ENCODE measurements at places on chromosomes 12 and 14.
A peak's percentile ranks its signal among the peaks of the same experiment; 100 is the strongest.

GRCh38 chr12:91601054-91601453, 418.4 kb upstream of the DCN start:
- no peak for DNase-seq

GRCh38 chr12:68352067-68352466, 19.9 kb upstream of the MDM1 start:
- DNase-seq, result peak; percentile 61

DNA sequence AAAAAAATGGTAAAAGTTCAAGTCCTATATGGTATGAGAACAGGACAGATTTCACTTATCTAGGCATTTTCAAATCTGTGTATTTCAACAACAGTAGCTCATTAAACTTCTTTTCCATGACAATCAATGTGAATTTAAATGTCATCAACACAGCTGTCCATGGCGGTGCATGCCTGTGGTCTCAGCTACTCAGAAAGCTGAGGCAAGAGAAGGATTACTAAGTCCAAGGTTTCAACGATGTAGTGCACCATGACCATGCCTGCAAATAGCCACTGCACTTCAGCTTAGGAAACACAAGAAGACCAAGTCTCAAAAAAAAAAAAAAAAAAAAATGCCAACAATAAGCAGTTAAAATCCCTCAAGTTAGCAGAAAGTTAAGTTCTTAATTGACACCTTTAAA, 214.6 kb downstream of the C12orf50 start:
- DNase-seq, result no peak

- DNase-seq, result no peak
Measured at GRCh38 chr12:112103758-112104503, 4.7 kb downstream of the NAA25 start.

DNA sequence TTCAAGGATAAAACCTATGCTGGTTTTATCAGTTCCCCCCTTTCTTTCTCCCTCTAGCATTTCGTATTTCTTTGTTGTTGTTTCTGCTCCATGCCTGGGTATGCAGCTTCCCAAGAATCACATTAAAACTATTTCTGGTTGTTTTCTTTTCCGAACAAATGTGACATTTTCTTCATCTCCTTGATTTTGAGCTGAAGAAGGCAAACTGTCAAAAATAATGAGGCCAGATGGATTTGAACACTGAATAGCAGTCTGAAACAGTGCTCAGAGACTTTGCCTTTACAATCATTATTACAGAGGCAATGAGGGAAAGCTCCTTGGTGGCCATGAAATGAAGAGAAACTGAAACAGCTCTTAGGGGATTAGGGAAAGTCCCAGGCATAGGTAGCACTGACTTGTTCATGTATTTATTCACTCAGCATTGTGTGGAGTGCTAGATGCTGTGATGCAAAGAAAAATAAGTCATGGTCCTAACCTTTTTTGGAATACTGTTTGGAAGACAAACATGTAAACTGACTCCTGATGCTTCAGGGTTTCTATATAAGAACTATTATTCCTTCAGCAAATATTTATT, 319.5 kb downstream of the FUT8 start:
- no peak for DNase-seq

DNA sequence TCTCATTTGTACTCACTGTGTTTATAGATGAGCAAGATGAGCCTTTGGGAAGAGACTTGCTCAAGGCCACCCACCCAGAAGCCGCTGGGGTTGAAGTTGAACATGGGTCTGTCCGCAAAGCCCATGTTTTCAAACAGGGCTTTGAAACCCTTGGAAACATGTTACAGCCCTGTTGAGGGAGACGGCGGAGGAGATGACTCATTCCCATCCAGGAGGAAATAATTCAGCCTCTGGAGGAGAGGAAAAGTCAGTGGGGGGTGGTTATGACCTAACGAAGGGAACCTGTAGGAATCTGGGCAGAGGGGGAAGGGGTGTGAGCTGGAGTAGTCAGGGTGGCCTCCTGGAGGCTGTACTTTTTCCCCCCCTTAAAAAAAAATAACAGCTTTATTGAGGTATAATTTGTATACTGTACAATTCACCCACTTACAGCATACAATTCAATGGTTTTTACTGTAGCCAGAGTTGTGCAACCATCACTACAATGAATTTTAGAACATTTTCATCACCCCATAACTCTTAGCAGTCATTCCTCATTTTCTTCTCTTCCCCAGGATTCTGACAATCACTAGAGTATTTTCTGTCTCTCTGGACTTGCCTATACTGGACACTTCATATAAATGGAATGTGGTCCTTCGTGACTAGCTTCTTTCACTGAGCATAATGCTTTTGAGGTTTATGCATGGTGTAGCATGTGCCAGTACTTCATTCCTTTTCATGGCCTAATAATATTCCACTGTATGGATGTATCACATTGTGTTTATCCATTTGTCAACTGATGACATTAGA, 1.9 kb upstream of the RIN3 start:
- DNase-seq, result peak; percentile 97

DNA sequence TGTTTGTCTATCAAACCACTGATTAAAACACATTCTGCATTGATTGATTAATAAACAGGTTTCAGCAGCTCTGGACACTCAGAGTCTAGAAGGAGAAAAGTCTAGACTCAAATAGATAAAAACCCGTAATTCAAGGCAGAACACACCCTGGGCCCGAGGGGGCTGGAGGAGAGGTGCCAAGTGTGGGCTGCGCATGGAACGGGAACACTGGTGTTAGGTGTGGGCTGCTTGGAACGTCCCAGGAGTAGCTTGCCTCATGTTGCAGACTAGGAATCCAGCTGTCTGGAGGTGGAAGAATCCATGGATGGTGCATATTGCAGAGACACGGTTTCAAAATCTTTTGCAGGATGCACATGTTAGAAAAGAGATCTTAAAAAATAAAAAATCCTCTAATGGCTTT, 223.0 kb downstream of the APAF1 start:
- no peak for DNase-seq

- no peak for DNase-seq
Measured at GRCh38 chr12:104953323-104953722, 4.8 kb downstream of the SLC41A2 start.

- DNase-seq, result no peak
Measured at GRCh38 chr12:97322388-97322787, 140.2 kb upstream of the RMST start.

GRCh38 chr14:54920052-54920451, 17.4 kb upstream of the GCH1 start:
- no peak for DNase-seq

GRCh38 chr12:121918679-121919038, 267 bp downstream of the CFAP251 start:
- DNase-seq, result no peak

DNA sequence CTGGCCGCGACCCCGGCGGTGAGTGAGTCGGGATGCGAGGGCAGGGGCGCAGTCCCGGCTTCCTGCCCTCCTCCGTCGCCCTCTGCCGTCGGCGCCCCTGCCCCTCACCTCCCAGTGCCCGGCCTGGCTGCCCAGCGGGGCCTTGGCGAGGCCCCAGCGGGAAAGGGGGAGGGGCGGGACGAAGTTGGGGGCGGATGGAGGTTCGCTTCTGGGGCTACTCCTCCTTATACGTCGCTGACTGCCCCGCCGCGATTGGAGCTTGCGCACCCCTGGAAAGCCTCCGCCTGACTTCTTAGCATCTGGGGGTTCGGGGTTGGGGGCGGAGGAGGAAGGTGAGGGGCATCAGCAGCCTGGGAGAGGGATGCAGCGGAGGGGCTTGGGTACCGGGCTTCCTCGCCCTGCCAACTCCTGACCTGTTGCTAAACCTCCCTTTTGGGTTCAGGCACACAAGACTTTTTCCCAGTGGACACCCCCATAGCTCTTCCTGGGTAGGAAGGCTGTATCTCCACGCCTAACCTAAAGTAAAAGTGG, 406 bp downstream of the TMEM263 start:
- peak; percentile 74 for DNase-seq

GRCh38 chr12:38543151-38543550, 226.6 kb downstream of the ALG10B start:
- no peak for DNase-seq

DNA sequence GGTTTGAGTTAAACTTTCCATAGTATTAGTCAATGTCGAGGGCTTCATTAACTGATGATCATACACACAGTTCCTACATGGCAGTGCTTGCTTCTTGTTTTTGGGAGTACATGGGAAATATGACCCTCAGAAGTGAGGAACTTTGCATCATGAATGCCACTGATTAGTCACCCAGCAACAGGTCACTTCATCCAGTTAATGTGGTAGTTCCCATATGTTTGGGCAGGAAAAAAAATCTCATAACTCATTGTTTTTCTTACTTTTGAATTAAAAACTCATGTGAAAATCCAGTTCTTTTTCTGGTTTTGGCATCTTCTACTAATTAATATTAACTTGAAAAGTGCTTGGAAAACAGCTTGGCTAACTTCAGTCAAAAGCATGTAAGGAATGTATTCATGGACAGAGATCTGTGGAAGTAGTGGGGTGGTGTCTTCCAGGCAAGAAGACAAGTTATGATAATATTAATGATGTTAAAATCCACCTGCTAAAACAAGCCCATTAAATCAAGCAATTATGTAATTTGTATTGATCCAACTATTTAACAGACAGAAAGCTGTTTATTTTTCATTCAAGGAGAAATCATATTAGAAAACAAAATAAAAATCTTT, 309.1 kb upstream of the NAV3 start:
- DNase-seq, result peak; percentile 0

- peak; percentile 99 for DNase-seq
Measured at GRCh38 chr12:95646781-95647190, 95.5 kb upstream of the USP44 start.

DNA sequence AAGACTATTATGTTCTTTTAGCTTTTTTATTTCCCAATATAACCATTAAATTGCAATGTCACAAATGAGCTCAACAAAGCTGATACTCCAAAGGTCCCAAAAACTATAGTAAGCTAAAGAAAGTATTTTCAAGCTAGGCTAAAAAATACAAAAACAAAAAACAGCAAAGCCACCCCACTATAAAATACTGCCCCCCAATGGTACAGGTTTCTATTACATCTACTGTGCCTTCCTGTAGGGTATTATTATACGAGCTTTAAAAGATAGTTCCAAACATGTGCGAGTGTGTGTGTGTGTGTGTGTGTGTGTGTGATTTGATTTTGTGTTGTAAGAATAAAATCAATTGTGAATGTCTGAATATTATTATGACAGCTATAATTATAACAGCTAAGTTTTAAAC, 1.1 kb downstream of the IFNG start:
- peak; percentile 12 for DNase-seq

DNA sequence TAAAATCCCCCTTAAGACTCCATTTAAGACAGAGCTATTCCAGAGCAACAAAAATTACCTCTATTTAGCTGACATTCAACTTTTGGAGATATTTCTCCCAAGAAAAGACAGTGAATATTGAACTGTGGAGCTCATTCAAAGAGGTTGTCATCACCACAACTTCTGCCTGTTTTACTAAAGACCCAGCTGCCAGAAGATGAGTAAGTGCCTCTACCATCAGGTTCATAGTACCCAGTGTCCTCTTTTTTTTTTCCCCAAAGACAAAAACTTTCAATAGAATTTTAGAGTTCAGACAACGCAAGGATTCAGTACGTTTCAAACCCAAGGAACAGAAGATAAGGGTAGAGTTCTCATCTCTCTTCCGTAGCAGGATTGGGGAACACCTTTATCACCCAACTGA, 461.3 kb downstream of the BCAT1 start:
- DNase-seq, result peak; percentile 15

DNA sequence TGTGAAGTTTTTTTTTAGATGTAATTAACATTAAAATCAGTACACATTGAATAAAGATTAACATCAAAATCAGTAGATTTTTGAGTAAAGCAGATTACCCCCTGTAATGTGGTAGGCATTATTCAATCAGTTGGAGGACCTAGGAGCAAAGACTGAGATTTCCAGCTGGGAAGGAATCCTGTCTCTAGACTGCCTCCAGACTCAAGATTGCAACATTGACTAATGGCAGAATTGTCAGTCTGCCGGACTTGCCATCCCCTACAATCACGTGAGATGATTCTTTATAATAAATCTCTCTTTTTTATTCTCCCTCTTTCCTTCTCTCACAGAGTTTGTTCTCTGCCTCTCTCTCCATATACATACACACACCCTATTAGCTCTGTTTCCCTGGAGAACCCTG, 51.4 kb upstream of the SLC6A15 start:
- no peak for DNase-seq

GRCh38 chr12:30953257-30953656, 26.7 kb downstream of the TSPAN11 start:
- DNase-seq, result no peak

- no peak for DNase-seq
Measured at GRCh38 chr14:105527381-105527825, 1.0 kb downstream of the TMEM121 start.

DNA sequence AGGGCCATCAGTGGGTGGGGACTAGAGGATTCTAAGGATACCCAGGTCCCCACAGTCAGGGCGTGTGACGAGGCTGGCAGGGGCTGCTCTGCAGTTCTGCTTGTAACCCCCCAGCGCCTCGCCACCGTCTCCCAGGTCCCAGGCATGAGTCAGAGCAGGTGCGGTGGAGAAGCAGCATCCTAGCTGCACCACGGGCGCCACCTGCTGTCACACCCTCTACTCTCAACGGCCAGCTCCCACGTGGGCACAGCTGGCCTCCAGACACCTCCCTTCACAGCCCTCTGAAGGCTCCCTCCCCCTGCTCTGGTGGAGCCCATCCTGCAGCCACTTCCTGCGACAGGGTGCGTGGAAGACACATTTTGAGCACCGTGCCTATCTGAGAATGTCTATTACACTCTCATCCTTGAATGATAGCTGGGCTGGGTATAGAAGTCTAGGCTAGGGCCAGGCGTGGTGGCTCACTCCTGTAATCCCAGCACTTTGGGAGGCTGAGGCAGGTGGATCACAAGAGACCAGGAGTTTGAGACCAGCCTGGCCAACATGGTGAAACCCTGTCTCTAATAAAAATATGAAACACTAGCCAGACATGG, 6.9 kb upstream of the NUDT14 start:
- no peak for DNase-seq

DNA sequence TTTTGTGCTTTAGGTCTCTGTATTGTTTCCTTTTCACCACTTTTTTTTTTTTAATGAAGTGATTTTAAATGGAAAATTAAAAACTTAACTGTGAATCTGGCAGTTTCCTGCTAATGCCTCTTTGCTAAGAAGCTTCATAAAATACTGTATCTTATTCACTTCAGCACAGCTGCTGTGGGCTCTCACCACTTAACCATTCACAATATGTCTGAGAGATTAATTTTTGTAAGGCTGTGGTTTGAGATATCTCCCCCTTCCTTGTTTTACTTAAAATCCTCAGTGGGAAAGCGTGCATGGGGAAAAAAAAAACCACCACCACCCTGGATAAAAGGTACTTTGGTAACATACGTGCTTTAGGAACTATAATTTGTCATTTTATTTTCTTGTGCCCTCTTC, 115.9 kb downstream of the ETV6 start:
- DNase-seq, result no peak
